ENCODE measurements at places on chromosomes 7 and 10.

DNA sequence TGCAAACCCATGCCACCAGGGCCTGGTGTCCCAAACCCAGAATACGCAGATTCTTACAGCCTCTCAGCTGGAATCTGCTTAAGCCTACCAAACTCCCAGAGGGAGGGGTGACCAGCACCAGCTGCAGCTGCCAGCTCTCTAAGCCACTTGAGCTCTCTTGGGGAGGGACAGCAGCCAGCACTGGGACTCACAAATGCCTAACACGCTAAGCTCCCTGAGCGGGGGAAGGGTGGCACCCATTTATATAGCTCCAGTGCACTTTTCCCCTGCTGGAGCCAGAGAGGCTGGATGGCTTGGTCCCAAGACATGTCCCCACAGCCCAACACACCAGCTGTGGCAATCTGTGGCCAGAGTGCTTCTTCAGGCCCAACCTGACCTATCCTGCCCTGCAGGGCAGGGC lies 326.8 kb upstream of the NRG3 start:
- DNase-seq = no peak

DNA sequence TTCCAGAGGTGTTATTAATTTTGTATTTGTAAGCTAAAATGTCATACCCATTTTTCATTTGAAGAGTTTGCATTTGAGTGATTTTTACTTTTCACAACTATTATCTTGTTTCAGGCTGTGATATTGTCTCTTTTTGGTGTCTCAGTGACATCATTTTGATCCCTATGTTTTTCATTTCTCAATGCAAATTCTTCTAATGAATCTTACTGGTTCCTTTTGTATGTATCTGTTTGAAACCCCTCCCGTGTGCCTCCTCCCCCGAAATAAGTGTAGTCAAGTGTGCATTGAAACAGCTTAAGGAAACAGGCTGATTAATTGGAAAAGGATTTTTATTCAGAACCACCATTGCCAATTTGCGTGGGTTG lies 77.8 kb downstream of the SHH start:
- no peak for DNase-seq

- no peak for DNase-seq
Measured at GRCh38 chr7:24466168-24466768, 107.0 kb upstream of the PALS2 start.

DNA sequence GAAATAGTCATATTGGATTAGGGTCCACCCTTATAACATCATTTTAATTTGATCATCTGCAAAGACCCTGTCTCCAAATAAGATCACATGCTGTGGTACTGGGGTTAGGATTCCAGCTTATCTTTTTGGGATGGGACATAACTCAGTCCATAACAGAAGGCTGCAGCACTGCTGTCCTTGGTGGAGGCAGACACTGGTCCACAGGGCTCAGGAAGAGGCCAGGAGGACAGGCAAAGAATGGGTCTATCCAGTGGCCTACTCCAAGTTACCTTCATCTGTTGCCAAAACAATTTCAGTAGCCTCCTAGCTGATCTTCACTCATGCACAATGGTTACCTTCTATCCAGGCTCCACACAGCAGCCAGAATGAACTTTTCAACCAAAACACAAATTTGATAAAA lies 387.0 kb downstream of the GRID1 start:
- DNase-seq = no peak

DNA sequence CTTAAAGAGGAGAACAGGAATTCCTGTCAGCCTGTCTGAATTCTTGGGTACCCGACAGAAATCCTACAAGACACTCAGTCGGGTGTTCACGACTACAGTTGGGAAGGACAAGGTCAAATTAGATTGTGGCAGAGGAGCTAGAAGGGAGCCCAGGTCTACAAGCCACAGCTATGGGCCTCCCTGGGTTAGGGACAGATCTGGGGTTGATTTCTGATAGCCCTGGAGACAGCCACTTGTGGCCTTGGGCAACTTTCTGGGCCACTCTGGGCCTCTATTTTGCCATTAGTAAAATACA lies 39.7 kb upstream of the ANTXRL start:
- no peak for DNase-seq
